H54 (cell line): ENCODE measurements at places on chromosomes 11 and 22.

DNA sequence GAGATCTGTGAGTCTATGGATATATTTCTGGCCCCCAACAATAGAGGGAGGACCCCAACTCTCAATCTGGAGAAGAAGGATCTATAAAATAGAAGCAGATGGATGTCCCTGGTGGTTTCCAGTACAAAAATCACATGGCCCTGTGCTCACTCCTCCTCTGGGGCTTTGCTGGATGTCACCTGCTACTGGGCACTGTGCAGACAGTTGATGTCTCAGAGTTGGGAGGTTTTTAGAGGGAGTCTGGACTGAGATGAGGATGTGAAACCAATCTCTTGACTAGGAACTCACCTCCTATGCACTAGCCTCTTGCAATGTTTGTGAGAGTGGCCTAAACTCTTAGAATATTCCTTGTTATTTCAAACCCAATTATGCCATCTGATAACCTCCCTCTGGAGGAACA is 107.2 kb downstream of the SCN3B start:
- DNase-seq, result no peak

DNA sequence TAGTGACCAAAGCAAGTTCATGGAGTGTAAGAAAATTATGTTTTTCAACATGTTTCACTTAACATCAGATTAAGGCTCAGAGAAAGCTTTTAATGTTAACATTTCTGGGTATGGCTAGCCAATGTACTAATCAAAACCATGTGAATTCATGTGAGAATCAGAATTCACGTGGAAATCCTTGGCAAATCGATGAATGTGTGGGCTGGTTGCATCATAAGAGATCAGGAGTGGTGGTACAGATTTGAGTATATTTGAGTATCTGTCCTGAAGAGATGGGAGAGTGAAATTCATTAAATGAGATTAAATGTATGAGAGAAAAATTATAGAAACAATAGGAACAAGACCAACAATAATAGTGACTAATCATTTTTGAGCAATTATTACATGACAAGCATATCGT is 638.6 kb upstream of the ANO5 start:
- no peak for DNase-seq

- DNase-seq, result no peak
Measured at GRCh38 chr22:32533265-32534111, 58.9 kb downstream of the FBXO7 start.

GRCh38 chr11:133127741-133128140 is 404.6 kb downstream of the OPCML start:
- DNase-seq, result no peak
